ENCODE measurements at places on chromosomes 2 and 18.

GRCh38 chr2:172375251-172375650 is 52.1 kb upstream of the ITGA6 start:
- DNase-seq = no peak

- no peak for DNase-seq
These were observed 779 bp downstream of the MALL start for GRCh38 chr2:110114831-110115255.

DNA sequence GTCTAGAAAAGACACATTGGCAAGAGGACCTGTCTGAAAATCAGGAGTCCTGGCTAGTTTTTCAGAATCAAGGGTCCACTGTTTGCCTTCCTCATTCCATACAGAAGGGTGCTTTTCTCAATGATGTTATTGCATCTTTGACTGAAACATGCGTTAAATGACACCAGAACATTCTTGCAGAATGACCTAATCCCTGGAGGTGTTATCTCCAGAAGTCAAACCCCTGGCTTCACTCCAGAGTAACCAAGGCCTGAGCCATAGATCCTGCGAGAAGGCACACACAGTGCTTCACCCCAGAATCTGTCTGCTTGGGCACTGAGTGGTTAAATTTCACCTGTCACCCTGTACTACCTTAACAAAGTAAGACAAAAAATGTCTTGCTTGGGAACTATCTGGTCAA is 1055.2 kb upstream of the FANCL start:
- DNase-seq = no peak

- no peak for DNase-seq
These were observed 1.8 kb downstream of the CBLN2 start for GRCh38 chr18:72542342-72542741.

- DNase-seq = no peak
These were observed 17.3 kb upstream of the MARCHF4 start for GRCh38 chr2:216389570-216389969.
